ENCODE measurements at places on chromosomes 11 and 22. TPM values are rescaled to one million over a fixed set of nuclear protein-coding genes. Genes with fewer than 3 reads are reported as not detected.
A peak's percentile ranks its signal among the peaks of the same experiment; 100 is the strongest.

The C22orf15 gene
- 3.7 TPM for polyA plus RNA-seq

The OR2AG1 gene
- polyA plus RNA-seq: not detected

The SMDT1 gene
- polyA plus RNA-seq: 108 TPM

The CHST1 gene
- polyA plus RNA-seq: 10.9 TPM

The C11orf91 gene
- polyA plus RNA-seq: not detected

The GLB1L2 gene
- 19.7 TPM for polyA plus RNA-seq

The OR52I1 gene
- 0.10 TPM for polyA plus RNA-seq

The SERPING1 gene
- polyA plus RNA-seq: 125 TPM

The PHETA2 gene
- 14.0 TPM for polyA plus RNA-seq

The C11orf52 gene
- polyA plus RNA-seq: 10.9 TPM

The CNIH2 gene
- polyA plus RNA-seq: 4.4 TPM

The F2 gene
- 0.60 TPM for polyA plus RNA-seq

The FAM181B gene
- polyA plus RNA-seq: 4.7 TPM

The TBX10 gene
- polyA plus RNA-seq: 0.15 TPM

The OR51B5 gene
- 0.32 TPM for polyA plus RNA-seq

The WT1 gene
- 231 TPM for polyA plus RNA-seq

The SYCE3 gene
- not detected for polyA plus RNA-seq

- DNase-seq: no peak
Observed at GRCh38 chr11:86468169-86468568, 93.5 kb downstream of the CCDC81 start.

DNA sequence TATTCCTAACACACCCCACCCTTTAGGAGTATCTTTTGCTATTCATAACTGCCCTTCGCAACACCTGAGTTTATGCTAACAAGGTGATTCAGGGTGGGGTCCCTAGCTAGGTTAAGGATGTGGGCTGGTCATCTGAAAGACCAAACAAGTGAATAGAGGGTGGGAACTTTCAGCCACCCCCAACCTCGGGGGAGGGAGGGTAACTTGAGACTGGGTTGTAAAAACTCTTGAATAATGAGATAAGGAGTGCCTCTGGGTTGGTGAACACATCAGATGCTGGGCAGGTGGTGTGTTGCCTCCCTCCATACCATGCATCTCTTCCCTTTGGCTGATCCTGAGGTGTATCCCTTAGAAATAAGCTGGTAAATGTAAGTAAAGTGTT, 111.5 kb downstream of the SWAP70 start:
- no peak for DNase-seq

GRCh38 chr11:8987446-8987845, 16.4 kb downstream of the NRIP3 start:
- DNase-seq: no peak

DNA sequence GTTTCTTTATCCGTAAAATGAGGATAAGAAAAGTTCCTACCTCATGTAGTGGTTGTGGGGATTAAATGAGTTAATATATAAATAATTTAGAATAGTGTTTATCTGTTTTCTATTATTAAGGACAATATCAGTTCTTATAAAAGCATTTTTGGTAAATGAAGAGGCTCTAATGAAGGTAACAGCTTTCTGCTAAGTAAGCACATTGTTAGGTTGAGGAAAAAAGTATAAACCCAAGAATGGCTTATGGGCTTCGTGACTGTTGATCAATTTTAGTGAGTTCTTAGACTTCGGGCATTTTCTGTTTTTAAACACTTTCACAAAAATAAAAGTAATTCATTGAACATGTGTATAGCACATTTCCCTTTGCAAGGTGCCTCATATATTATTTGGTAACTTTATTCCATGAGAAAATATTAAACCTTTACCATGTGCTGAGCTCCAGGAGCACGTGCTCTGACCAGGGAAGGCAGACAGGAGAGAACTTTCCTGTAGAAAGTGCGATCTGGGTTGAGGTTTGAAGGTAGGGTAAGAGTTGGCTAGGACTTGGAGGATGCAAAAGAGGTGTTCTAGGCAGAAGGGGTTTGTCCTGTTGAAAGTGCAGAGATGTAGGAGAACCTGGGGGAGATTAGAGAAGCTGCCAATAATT, 11.3 kb upstream of the OR9Q2 start:
- DNase-seq: no peak

- no peak for DNase-seq
Observed at GRCh38 chr11:17432002-17432401, 43.5 kb upstream of the KCNJ11 start.

GRCh38 chr11:2772544-2773031, 72.8 kb upstream of the KCNQ1OT1 start:
- DNase-seq: no peak

- DNase-seq: no peak
Observed at GRCh38 chr11:10925149-10925926, 67.5 kb upstream of the ZBED5 start.

DNA sequence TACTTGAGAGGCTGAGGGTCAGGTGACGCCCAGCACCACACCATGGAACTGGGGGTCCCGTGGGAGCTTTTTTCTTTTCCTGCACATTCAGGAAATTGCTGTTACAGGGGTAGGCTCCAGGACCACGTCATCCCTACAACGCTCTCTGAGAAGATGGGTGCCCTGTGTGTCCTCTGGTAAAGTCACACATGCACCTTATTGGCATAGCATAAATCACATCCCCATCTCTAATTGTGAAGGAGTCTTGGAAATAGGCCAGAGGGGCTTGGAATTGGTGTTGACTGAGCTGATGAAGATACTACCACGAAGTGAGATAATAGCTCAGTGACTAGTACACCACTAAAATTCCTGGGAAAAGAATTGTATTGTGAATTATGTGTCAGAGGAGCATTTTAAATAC, 57.6 kb downstream of the TNRC6B start:
- no peak for DNase-seq

GRCh38 chr11:2093575-2094353, 45.4 kb downstream of the IGF2 start:
- no peak for DNase-seq

DNA sequence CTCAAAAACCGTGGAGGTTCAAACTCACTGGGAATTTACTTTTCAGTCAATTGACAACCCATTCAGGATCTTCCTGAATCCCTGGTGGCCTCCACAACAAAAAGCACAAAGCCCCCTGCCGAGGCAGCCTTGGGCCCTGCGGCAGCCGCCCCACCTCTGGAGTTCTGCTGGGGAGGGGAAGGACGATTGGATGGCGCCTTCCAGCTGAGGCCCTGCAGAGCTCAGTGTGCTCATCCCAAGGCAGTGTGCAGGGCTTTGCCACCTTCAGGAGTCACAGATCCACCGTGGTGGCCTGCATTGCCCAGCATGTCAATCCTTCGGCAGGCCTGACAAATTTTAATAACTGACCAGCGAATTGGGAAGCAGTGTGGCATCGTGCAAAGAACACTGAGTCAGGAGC, 7.4 kb downstream of the ZFTA start:
- DNase-seq: no peak

- no peak for DNase-seq
Observed at GRCh38 chr11:1442163-1442562, 44.4 kb downstream of the MOB2 start.

- no peak for DNase-seq
Observed at GRCh38 chr22:30332551-30332950, 5.8 kb upstream of the TBC1D10A start.

- no peak for DNase-seq
Observed at GRCh38 chr11:65918211-65919140, at the start of gene C11orf68. Gene C11orf68, minus strand, starts transcription at chr11:65919062. Its CDS starts 31 bp downstream, at chr11:65919031.

- DNase-seq: peak; percentile 35
Observed at GRCh38 chr22:38540701-38541100, 29.3 kb downstream of the DMC1 start.

GRCh38 chr22:17115945-17116565, 5.1 kb downstream of the TMEM121B start:
- no peak for DNase-seq

DNA sequence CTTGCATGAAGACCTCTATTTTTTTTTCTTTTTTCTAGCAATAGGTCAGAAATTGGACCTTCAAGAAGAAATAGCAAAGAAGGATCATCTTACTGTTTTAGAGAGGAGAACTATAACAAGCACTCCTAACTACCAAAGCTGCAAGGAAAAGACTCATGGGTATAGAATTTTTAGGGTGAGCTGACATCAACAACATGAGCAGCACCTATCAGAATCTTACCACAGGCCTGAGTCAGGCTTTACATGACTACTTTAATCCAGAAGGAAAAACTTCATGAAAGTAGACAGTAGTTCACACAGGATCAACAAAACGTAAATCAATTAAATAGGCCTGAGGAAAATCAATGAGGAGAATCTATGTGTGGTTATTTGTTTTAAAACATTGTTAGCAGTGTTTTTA, 130.5 kb downstream of the FAM76B start:
- DNase-seq: no peak

DNA sequence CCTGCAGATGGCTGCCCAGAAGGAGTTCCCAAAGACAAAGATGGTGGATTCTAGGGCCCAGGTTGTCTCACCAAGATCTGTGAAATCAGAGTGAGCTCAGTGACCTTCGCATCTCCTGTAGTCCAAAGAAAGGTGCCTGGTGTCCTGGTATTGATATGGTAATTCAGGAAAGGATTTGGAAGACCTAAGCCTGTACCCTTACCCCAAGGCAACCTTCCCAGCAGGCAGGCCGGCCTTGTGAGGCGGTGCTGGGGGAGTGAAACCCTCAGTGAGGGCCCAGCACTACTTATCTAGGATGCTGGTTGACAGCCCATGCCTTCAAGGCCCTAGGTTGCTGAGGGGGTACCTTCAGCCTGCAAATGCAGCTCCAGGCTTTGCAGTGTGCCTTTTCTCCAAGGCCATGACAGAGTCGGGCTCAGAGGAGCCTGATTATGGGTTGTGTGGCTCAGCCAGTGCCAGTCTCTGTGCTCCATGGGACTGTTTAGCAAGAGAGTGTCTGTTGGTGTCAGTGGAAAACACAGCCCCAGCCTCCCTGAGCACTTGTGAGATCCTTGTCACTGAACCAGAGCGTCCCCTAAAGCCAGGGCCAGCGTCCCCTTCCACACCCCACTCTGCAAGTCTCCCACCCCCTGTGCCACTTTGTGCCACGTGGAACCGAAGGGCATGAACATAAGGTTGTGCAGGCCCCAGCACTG, 72.8 kb upstream of the MYOD1 start:
- DNase-seq: no peak

GRCh38 chr11:25734591-25735211, 597.2 kb upstream of the ANO3 start:
- DNase-seq: peak; percentile 26

- no peak for DNase-seq
Observed at GRCh38 chr11:134915212-134915611, 503.2 kb upstream of the B3GAT1 start.

GRCh38 chr11:36622431-36623136, 24.5 kb upstream of the RAG2 start:
- peak; percentile 41 for DNase-seq

DNA sequence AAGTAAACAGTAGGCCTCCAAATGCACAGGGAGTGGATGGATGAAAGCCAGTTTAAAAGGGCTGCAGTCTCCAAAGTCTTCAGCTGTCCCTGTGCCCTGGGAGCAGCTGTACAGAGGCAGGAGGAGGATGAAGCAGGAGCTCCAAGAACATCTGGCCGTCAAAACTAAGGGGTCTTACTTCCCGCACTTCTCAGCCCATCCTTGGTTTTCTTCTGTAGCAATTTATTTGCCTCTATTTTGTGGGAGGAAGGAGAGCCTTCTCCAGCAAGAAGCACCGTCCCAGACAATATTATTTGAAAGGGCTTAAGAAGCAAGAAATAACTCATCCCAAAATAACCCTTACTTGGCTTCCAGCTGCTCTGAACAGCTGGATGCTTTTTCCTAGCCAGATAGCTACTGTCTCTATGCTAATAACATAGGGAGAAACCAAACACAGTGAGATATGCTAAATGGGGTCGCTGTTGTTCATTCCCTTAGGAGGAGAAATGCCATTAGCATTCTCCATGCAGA, 133.2 kb downstream of the SPATA19 start:
- peak; percentile 62 for DNase-seq

DNA sequence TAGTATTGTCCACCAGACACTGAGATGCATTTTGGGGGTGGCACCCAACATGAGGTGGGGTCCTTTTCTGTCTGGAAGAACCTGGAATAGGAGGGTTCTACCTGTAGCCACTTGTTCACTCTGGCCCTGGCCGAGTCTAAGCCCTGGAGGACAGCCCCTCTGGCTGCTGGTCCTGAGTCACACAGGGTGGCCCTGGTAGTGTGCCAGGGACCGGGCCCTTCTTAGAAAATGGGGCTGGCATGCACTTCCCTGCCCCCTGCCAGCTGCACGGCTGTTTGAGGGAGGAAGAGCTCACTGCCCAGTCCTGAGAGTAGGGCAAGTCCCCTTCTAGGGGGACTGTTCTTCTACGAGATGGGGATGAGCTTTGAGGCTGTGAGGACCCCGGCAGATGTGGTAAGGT, 2.2 kb downstream of the PLCB3 start:
- DNase-seq: no peak

DNA sequence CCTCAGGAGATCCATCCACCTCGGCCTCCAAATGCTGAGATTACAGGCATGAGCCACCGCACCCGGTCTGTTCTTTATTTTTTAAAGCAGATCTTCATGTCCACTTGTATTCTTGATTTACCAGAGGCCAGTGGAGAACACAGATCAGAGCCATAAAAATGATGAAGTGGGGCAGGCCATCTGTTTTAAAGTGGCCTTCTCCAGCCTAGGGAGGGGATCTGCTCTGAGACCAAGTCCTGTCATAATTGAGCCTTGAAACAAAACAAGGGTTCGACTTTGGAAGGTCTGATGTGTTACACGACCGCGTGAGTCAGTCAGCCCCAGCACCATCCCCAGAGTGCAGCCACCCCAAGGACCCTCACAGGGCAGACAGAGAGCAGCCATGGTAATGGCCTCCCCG, 27.5 kb downstream of the ABCC8 start:
- DNase-seq: peak; percentile 37

- DNase-seq: no peak
Observed at GRCh38 chr11:128053981-128054931, 533.1 kb downstream of the ETS1 start.

DNA sequence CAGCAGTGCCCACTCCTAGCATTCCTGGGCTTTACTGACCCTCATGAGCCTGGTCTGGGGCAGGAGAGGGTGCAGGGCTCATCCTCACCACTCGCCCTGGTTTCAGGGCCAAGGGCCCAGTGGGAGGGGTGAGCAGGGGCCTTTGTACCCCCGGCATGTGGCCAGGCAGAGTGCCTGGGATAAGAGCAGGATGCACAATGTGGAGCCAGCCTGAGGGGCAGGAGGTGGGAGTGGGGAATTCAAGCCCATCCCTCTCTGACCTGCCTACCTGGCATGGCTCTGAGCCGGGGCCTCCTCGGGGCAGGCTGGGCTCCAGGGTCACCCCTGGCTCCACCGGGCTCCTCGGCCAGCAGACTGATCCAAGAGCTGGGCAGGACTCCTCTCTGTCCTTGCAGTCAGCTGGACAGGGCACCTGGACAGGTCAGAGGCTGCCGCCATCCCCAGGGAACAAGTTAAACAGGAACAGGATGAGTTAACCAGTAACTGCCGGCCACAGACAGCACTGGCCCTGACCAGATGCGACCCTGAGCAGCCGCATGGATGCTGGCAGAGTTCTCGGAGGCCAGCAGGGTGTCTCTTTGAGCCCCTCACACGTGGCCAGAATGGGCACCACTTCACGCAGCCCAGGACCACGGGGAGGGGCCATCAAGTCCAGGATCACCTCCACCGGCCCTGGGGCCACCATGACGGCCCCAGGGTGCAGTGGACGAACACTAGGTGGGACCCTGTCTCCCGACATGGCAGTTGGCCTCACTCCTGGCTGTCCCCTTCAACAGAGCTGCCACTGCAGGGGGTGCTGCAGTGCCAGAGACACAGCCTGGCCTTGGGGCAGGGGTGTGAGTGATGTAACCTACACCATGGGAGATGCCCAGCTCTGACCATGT, 5.0 kb downstream of the SIGIRR start:
- DNase-seq: no peak

- no peak for DNase-seq
Observed at GRCh38 chr22:45535290-45535689, 32.6 kb downstream of the FBLN1 start.

Data from renal pelvis (tissue), 12 donors.